ENCODE measurements at places on chromosomes 16 and 17.

DNA sequence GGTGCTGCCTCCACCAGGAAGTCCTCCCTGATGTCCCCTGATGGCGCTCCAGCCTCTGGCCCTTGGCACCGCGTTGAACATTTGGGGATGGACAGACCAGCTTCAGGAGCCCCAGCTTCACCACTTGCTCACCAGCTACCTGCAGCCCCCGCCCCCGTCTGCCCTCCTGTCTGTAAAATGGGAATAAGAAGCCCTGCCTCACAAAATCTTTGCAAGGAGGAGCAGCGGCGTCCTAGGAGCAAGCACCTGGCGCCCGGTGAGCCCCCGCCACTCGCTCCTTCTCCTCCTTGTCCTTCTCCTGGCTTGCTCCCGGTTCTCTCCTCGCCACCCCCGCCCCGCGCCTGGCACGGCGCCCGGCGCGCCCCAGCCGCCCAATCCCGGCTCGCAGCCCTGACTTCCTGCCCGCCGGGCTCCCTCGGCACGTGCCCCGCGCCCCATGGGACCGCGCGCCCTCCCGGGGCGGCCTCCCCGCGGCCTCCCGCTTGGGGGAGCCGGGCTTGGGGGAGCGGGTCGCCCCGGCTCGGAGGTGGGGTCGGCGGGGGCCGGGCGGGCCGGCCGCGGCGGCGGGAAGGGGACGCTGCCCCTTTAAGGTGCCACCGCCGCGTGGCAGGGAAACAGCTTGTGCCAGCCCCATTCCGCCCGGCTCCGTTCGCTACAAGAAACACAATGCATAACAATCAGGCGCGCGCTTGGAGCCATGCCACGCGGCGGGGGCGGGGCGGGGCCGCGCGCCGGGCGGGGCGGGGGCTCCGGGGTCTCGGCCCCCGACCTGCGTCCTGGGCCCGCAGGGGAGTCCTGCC is 9.1 kb upstream of the PPP1R1B start:
- peak; percentile 27 for DNase-seq

- DNase-seq: no peak
These were observed 6.3 kb downstream of the FOXF1 start for GRCh38 chr16:86516623-86517003.

DNA sequence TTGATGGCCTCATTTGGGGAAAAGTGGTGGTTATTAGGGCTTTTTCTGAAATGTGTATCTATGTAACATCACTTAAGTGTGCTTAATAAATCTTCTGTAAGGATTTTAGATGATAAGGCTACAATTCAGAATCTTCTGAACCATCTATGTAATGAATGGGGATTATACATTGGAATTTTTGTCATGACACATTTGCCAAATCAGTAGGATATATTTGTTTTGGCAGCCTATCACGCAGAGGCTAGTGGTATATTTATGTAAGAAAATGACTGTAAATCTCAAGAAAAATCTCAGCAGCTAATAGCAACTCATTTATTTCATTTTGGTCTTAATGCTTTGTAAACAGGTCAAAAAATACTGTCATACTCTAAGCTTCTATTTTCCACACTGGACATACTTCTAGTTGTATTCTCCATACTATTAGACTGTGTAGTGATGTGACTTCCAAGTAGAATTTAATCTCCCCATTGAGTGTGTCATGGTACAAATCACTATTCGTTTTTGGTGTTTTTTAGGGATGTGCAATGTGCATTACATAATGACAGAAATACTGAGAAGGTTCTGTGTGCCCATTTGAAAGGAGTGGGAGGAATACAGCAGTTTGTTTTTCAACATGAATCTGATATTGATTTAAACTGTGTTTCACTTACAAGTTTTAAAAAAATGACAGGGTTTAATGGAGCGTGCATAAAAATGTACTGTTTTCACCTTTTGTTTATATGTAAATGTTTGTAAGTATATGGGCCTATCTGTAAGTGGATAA is 29.2 kb downstream of the CLUH start:
- no peak for DNase-seq

- no peak for DNase-seq
These were observed 24.2 kb downstream of the CRISPLD2 start for GRCh38 chr16:84844049-84844350.

DNA sequence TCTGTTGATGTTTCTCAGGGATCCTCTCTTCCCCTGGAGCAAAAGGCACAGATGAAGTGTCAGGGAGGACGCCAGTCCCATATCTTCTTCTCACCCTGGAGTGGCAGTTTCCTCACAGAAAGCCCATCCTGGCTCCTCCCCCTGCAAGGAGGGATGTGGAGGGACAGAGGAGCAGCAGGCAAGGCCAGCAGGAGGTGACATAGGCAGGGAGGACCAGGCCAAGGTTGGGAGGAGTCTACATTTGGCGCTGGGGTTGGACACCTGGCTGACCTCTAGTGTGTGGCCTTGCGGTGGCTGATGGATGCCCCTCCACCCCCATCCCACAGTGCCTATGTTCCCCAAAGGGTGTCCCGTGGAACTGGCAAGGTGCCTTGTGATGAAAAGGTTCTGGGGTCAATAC is 125.4 kb downstream of the SEC14L1 start:
- no peak for DNase-seq

DNA sequence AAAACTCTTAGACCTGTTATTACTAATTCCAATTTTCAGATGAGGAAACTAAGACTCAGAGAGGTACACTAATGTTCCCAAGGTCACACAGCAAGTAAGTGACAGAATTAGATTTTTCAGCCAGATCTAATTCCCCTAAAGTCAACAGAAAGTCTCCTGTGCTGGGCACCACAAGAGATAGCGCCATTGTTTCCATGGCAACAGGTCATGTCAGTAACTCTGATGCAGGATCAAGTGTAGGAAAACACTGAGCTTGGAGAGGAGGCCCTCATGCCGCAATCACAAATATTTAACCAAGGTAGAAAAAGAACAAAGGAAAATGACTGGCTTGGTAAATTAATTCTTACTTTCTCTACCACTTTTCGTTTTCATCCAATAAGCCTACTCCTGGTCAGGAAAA is 166.0 kb upstream of the CDH13 start:
- DNase-seq: no peak

GRCh38 chr17:41406205-41406604 is 8.8 kb upstream of the KRT31 start:
- DNase-seq: no peak

GRCh38 chr16:69451166-69451565 is 26.7 kb downstream of the CYB5B start:
- no peak for DNase-seq

DNA sequence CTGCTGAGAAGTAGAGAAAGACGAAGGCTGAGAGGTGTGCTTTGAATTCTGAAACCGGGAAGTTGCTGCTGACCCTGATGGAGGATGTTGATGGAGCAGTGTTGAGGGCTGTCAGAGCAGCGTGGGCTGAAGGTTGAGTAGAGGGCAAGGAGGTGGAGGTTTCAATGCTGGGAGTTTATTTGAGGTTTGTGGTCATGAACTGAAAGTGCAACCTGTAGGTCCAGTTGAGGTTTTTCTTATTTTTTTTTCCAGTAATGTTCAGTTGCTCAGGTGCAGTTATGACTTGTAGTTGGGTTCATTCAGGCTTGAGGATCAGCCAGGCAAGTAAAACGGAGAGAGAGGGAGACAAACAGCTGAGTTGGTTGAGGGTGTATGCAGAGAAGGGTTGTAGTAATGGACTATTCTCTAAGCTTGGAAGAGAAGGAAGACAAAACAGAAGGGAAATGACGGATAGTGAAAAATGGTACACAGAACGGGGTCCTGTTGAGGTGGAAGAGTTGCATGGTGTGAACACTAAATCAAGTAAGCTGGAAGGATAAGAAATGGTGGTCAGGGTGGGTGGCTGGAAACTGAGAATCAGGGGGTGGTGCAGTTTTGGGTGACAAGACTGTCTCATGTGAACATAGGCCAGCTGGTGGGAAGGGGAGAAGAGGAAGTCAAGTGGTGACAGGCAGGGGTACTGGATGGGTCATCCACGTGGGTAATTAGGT is 8.7 kb upstream of the UBE2G1 start:
- DNase-seq: no peak

DNA sequence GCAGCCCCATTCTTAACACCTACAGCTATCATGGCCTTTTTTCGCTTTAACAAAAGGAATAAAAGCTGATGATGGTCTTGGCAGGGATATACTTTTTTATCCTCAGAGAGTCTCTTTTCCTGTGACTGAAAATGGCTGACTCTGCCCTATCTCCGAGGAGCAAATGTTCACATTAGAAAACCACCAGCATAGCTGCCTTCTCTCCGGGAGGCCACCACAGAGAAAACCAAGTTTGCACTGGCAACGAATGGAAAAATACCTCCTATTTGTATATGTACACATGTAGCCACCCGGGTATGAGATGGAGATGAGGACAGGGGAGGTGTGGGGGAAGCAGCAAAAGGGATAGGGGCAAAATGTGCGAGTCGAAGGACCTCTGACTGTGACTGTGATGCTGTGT is 88.2 kb downstream of the STX8 start:
- DNase-seq: no peak

DNA sequence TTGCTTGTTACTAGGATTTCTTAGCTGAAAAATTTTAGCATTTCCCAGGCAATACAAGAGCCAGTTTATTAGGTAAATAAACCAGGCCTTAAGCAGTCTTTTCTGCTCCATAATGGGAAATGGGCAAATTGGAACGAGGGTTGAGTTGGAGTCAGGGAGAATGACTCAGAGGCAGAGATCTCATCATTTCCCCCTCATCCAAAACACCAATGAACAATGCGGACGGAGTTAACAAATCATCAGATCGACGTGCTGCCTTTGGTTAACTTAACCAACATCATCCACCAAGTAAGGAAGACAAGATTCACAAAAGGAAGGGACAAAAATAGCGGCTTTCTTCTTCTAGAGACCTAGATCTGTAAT is 243.5 kb downstream of the STX8 start:
- DNase-seq: no peak

GRCh38 chr17:77128896-77129567 is 11.7 kb upstream of the SEC14L1 start:
- DNase-seq: no peak

DNA sequence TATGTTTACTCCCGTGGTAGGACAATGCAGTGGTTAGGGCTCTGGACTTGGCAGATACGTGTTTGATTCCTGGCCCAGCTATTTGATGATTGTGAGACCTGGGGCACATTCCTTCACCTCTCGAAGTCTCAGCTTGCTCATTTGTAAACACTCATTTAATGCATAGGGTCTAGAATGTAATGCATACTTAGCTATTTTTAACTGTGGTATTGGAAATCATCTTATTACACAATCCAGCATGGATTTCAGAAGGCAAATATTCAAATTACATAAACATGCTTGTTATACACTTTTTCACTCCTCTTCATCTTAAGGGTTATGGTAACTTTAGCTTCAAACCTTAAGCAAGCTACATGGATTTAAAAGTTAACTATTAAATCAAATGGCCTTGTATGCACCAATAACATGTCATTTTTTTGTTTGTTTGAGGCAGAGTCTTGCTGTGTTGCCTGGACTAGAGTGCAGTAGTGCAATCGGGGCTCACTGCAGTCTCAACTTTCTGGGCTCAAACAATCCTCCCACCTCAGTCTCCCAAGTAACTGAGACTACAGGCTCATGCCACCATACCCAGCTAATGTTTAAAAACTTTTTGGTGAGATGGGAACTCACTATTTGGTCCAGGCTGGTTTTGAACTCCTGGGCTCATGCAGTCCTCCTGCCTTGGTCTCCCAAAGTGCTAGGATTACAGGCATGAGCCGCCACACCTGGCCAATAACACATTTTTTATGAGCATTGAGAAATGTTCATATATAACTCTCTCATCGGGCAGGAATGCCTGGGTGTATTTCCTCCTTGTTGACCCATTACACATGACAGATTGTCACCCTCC is 52.5 kb downstream of the VAT1L start:
- DNase-seq: no peak

GRCh38 chr17:44780845-44781480 is 22.2 kb downstream of the ADAM11 start:
- no peak for DNase-seq

DNA sequence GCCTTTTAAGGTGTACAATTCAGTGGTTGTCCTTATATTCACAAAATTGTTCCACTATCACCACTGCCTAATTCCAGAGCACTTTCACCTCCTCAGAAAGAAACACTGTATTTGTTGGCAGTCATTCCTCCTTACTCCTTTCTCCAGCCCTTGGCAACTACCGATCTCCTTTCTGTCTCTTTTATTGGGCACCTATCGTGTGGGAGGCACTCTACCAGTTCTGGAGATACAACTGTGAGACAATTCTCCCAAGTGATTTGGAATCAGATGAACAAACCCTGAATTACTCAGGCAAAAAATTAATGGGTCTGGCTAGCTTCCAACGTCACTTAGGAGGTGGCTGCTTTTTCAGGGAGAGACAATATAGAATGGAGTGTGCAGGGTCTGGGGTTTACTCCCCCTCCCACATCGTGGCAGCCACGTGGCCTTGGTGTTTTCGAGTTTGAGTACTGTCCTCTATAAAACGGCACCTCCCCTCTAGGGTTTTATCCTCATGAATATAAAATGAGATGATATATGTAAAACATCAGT is 63.9 kb downstream of the SHISA9 start:
- no peak for DNase-seq

DNA sequence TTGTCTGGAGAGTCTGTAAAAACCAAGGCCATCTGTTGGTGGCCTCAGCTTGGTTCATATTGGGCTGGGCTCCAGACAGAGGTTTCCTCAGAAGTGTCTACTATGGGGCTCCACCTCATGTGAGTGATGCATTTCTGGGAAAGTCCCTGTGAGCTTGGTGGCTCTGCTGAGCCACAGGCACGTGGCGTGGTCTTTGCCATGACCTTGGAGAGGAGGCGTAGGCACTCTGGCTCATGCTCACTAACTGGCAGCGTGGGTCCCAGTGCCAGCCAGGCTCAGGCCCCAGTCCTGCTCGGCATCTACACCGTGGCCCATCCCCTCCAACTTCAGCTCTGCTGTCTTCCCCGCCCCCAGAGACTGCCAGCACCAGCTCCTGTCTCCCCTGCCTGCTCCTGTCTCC is 10.7 kb upstream of the SMTNL2 start:
- peak; percentile 36 for DNase-seq

GRCh38 chr17:27667656-27668487 is 36.9 kb downstream of the LGALS9 start:
- no peak for DNase-seq

- no peak for DNase-seq
These were observed 20.0 kb upstream of the RNF135 start for GRCh38 chr17:30950669-30951399.

- DNase-seq: no peak
These were observed 232.8 kb downstream of the SEC14L1 start for GRCh38 chr17:77373299-77374169.

DNA sequence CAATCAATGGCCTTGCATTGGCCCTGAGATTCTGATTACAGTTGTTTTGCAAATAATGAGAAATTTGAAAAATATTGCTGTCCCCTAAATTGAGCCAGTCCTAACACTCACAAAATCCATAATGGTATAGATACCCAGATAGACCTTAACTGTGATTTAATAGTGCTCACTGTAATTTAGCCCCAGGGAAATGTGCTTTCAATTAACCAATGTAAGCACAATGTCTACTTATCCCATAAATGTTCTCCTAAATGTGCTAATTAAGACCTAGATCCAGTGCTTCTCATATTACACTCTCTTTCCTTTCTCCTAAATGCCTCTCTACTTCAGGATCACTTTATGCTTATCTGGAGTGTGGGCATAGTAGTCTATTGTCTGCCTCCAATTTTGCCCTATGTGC is 417.8 kb upstream of the CCL2 start:
- DNase-seq: no peak

GRCh38 chr16:55655897-55656681 is at the start of gene SLC6A2:
Gene SLC6A2, plus strand, starts transcription at chr16:55655988. Its CDS starts 707 bp downstream, at chr16:55656695.
- DNase-seq: no peak

All from effector memory CD4-positive, alpha-beta T cell (primary cell).